Neuronal stem cell (in vitro differentiated cells): ENCODE measurements at places on chromosomes 4 and X.

DNA sequence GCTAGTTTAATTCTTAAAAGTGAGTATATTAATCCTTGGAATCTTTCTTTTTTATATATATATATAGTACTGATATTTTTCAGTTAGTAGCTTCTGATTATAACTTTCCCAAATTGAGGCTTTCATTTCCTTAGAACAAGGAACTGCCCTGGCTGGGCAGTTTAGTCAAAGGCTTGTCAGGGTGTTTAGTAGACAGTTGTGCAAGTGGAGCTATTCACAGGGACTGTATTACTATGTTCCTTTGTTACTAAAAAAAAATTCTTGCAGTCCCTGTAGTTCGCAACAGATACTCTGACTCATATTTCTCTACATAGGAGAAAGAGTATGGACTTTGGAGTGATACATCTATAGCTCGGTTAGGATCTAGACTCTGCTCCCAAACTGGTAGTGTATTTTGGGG is 20.8 kb downstream of the USO1 start:
- H3K36me3 ChIP-seq, result no peaks in the 10 kb centered on the region
- no peaks in the 10 kb centered on the region for H3K4me1 ChIP-seq
- no peaks in the 10 kb centered on the region for H3K27me3 ChIP-seq
- no peak for DNase-seq
- H3K27ac ChIP-seq, result no peak overlapping the region
- no peak overlapping the region for H3K4me3 ChIP-seq

DNA sequence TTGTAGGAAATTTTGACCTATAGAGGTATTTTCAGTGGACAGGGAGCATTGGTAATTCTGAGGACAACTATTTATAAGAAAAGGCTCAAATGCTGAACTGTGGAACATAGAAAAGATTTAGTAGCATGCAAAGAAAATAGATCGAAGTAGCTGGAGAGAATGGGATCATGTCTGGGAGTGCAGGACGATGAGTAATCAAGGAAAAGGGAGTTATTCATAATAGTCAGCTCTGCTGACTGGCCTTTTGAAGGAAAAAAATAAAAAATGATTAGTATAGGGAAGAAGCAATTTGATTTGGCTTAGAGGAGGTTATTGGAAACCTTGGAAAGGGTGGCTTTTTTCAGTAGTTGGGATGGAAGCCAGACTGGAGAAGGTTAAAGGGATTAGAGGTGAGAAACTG is 22.9 kb upstream of the ANK2 start:
- no peak overlapping the region for H3K4me3 ChIP-seq
- peaks cover 2% of the 10 kb centered on the region for H3K4me1 ChIP-seq
- DNase-seq, result no peak
- no peaks in the 10 kb centered on the region for H3K36me3 ChIP-seq
- H3K27ac ChIP-seq, result no peak overlapping the region

GRCh38 chrX:153299855-153300254 is 21.7 kb downstream of the PNMA6F start:
- no peaks in the 10 kb centered on the region for H3K27me3 ChIP-seq
- H3K4me3 ChIP-seq, result no peak overlapping the region
- H3K27ac ChIP-seq, result no peak overlapping the region
- no peaks in the 10 kb centered on the region for H3K36me3 ChIP-seq

DNA sequence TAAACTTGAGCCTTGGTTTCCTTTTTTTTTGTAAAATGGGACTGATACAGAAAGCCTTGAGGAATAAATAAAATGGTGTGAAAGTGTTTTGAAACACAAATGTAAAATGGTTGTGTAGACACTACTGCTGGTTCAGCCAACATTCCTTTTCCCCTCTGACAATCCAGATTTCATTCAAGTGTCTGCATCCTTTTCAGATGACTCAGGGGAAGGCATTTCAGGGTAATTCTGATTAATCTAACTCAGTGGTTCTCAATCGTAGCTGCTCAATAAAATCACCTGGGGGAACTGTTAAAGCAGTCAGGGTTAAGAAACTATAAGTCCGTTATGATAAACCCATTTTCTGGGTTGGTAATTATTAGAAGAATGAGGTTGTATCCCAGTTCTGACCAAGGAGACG is 4.6 kb downstream of the ARHGAP10 start:
- DNase-seq, result no peak
- no peak overlapping the region for H3K4me3 ChIP-seq
- H3K4me1 ChIP-seq, result peaks cover 5% of the 10 kb centered on the region
- no peaks in the 10 kb centered on the region for H3K36me3 ChIP-seq
- H3K27ac ChIP-seq, result no peak overlapping the region
- peaks cover 56% of the 10 kb centered on the region for H3K27me3 ChIP-seq

- H3K27ac ChIP-seq, result no peak overlapping the region
- H3K4me1 ChIP-seq, result peaks cover 3% of the 10 kb centered on the region
- H3K27me3 ChIP-seq, result no peaks in the 10 kb centered on the region
- H3K4me3 ChIP-seq, result no peak overlapping the region
These were observed 63.8 kb upstream of the ENPP6 start for GRCh38 chr4:184281231-184282139.

DNA sequence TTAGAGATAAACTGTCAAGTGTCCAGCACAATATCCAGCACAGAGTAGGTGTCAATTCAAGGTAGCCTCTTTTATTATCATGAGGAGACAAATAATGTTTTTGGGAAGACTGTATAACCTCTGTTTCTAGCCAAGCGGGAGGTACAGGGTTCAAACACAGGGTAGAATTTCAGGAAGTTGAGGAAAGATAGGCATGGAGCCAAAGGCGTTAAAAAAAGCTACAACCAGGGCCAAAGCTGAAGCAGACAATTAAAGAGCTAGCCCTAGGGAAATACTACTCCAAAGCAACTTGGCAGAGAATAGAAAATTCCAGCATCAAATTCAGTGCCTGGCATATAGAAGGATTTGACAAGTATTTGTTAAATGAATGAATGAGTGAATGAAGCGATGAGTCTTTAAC is 40.0 kb upstream of the CASK start:
- H3K27me3 ChIP-seq, result no peaks in the 10 kb centered on the region
- no peak overlapping the region for H3K27ac ChIP-seq
- H3K4me1 ChIP-seq, result no peaks in the 10 kb centered on the region
- no peak for DNase-seq
- no peak overlapping the region for H3K4me3 ChIP-seq

- no peaks in the 10 kb centered on the region for H3K4me1 ChIP-seq
- no peaks in the 10 kb centered on the region for H3K36me3 ChIP-seq
- no peak overlapping the region for H3K27ac ChIP-seq
- DNase-seq, result no peak
- no peak overlapping the region for H3K4me3 ChIP-seq
These were observed 165.1 kb upstream of the PPP3CA start for GRCh38 chr4:101512416-101512815.

GRCh38 chrX:11193035-11193469 is 81.9 kb downstream of the HCCS start:
- H3K36me3 ChIP-seq, result no peaks in the 10 kb centered on the region
- H3K27me3 ChIP-seq, result no peaks in the 10 kb centered on the region
- H3K27ac ChIP-seq, result no peak overlapping the region

DNA sequence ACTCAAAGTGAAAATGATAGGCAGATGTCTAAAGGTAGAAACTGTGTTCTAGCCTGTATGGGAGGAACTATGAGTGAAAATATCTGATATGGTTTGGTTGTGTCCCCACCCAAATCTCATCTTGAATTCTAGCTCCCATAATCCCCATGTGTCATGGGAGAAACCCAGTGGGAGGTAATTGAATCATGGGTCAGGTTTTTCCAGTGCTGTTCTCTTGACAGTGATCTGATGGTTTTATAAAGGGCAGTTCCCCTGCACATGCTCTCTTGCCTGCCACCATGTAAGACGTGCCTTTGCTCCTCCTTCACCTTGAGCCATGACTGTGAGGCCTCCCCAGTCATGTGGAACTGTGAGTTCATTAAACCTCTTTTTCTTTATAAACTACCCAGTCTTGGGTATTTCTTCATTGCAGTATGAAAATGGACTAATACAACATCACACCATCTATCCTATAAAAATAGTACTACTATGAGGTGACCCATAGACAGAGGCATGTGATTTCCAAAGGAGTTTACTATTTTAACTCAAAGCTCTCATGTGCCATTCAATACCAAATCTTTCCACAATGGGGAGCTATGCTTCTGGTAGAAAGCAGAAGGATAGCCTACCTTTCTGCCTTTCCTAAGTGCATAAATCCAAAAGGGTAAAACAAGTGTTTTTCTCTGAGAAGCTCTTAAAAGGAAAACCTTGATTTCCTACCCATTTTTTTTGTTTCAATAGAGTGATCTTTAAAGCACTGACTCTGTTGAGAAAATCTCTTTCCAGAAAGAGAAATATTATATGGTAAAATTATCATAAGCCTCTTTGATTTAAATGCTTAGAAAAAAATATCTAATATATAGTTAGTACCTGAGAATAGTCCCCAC is 38.8 kb downstream of the SEC31A start:
- DNase-seq, result peak; percentile 12
- H3K4me1 ChIP-seq, result no peaks in the 10 kb centered on the region
- no peaks in the 10 kb centered on the region for H3K27me3 ChIP-seq
- H3K27ac ChIP-seq, result no peak overlapping the region
- no peak overlapping the region for H3K4me3 ChIP-seq
- peaks cover 27% of the 10 kb centered on the region for H3K36me3 ChIP-seq

GRCh38 chrX:1012678-1013300 is 199.7 kb downstream of the CRLF2 start:
- H3K4me3 ChIP-seq, result no peak overlapping the region
- H3K27ac ChIP-seq, result no peak overlapping the region
- DNase-seq, result no peak
- H3K4me1 ChIP-seq, result no peaks in the 10 kb centered on the region
- no peaks in the 10 kb centered on the region for H3K27me3 ChIP-seq

- no peaks in the 10 kb centered on the region for H3K4me1 ChIP-seq
- DNase-seq, result no peak
- H3K36me3 ChIP-seq, result no peaks in the 10 kb centered on the region
- H3K27ac ChIP-seq, result no peak overlapping the region
These were observed 631.4 kb upstream of the CT83 start for GRCh38 chrX:117094149-117094548.

GRCh38 chr4:121785479-121785878 is 15.6 kb upstream of the EXOSC9 start:
- H3K27ac ChIP-seq, result no peak overlapping the region
- H3K4me3 ChIP-seq, result no peak overlapping the region
- no peaks in the 10 kb centered on the region for H3K36me3 ChIP-seq
- no peak for DNase-seq
- no peaks in the 10 kb centered on the region for H3K27me3 ChIP-seq

DNA sequence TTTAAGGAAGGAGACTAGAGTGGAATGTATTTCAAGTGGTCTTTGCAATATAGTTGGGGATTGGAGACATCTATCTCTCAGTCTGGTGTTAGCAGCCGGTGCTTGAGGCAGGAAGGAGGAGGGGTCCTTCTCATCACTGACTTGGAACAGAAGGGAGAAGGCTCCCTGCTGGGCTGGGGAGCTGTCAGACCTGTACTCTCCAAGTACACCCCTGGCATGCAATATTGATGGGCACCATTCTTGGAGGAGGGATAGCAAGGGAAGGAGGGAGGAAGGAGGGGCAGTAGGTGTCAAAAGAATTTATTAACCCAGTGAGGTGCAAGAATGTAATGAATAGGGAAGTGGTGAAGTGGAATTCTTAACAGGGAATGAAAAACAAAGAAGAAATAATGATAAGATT is 338.8 kb downstream of the UNC5C start:
- no peak for DNase-seq
- H3K4me1 ChIP-seq, result peaks cover 4% of the 10 kb centered on the region
- H3K27ac ChIP-seq, result no peak overlapping the region
- no peak overlapping the region for H3K4me3 ChIP-seq
- H3K36me3 ChIP-seq, result no peaks in the 10 kb centered on the region
- no peaks in the 10 kb centered on the region for H3K27me3 ChIP-seq

DNA sequence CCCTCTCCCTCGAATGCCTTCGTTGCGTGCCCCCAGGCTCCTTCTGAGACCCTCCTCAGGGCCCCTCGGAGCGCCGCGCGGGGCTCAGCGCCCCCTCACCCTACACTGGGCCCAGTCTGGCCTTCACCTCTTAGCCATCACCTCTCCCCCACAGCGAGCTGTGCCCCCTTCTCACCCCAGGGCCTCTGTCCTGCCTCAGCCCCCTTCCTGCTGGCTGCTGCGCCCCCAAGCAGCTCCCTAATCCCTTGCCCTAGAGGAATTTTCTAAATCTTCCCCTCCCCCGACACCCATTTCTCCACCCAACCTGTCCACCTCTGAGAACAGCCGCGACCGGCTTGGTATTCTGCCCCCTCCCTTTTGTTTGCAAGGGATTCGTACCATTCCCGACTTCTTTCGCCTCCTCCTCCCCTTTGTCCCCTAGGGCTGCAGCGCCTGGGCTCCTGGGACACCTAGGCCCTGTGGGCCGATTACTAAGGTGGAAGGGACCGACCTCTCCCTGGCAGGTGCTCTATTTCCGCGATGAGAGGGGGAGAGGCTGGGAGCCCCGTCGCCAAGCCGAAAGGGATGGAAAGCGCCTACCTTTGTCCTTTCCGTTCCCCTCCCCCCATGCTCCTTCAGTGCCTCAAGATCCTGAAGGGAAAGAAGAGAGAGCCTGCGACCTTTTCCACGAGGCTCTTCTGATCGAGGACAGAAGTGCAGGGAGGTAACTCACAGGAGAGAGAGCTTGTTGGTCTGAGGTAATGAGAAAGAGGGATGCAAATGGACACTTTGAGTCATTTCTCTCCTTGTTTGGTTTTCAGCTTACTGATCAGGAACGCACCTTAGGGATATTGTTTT is 10.9 kb downstream of the DLG3 start:
- H3K36me3 ChIP-seq, result peaks cover 28% of the 10 kb centered on the region
- peak overlapping the region; percentile 74 for H3K4me3 ChIP-seq
- H3K27ac ChIP-seq, result peak overlapping the region; percentile 67
- peaks cover 3% of the 10 kb centered on the region for H3K4me1 ChIP-seq

GRCh38 chrX:101693476-101693875 is 33.8 kb upstream of the ARMCX2 start:
- H3K4me1 ChIP-seq, result no peaks in the 10 kb centered on the region
- no peak overlapping the region for H3K4me3 ChIP-seq
- no peak for DNase-seq
- no peaks in the 10 kb centered on the region for H3K36me3 ChIP-seq

DNA sequence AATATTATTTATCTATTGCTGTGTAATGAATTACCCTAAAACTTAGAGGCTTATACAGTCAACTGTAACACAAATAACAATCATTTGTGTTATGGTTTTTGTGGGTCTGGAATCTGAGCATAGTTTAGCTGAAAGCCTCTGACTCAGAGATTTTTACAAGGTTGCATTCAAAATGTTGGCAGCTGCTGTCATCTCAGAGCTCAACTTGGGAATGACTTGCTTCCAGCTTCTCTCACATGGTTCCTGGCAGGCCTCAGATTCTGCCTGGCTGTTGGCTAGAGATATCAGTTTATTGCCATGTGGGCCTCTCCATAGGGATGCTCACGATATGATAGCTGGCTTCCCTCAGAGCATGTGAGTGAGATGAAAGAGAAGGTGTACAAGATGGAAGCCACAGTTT is 70.2 kb upstream of the BRWD3 start:
- no peak overlapping the region for H3K27ac ChIP-seq
- no peak overlapping the region for H3K4me3 ChIP-seq
- no peaks in the 10 kb centered on the region for H3K36me3 ChIP-seq
- DNase-seq, result no peak

- H3K27ac ChIP-seq, result no peak overlapping the region
- no peaks in the 10 kb centered on the region for H3K36me3 ChIP-seq
- H3K4me3 ChIP-seq, result no peak overlapping the region
- H3K4me1 ChIP-seq, result no peaks in the 10 kb centered on the region
These were observed 109.2 kb upstream of the EDNRA start for GRCh38 chr4:147371661-147372060.

GRCh38 chrX:39170464-39170863 is 369.2 kb downstream of the MID1IP1 start:
- H3K4me1 ChIP-seq, result peaks cover 2% of the 10 kb centered on the region
- no peak overlapping the region for H3K4me3 ChIP-seq
- no peaks in the 10 kb centered on the region for H3K36me3 ChIP-seq
- peaks cover 21% of the 10 kb centered on the region for H3K27me3 ChIP-seq
- H3K27ac ChIP-seq, result no peak overlapping the region
- DNase-seq, result no peak
